Ureter (tissue), 1 donor: ENCODE measurements at places on chromosomes 3 and 15. TPM values are rescaled to one million over a fixed set of nuclear protein-coding genes. Genes with fewer than 3 reads are reported as not detected.

DNA sequence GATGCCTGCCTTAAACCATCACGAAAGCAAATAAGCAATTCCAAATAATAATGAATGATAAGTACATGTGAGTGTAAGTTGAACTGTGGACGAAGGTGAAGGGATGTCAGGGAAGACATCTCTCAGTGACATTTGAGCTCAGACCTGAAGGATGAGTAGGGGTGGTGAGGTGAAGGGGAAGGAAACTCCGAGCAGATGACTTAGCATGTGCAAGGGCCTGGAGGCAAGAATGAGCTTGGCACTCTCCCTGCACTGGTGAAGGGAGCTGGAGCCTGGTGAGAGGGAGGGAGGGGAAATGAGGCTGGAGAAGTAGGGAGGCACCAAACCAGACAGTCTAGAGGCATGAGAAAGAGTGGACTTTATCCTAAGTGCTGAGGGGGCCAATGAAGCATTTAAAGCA, 84.3 kb downstream of the MTHFS start:
- DNase-seq = no peak

NMNAT3 gene
- total RNA-seq = 9.4 TPM

ESYT3 gene
- total RNA-seq = 0.94 TPM

CYP11A1 gene
- total RNA-seq = 2.4 TPM

ADIPOQ gene
- 0.60 TPM for total RNA-seq

BMF gene
- 8.3 TPM for total RNA-seq
